NCI-H2081 treated with DMSO at 0.1 percent for 48 hours (cell line): ENCODE measurements at places on chromosomes 13 and 19.

GRCh38 chr13:35347679-35348205 lies 128.7 kb downstream of the MAB21L1 start:
- no peak for DNase-seq

DNA sequence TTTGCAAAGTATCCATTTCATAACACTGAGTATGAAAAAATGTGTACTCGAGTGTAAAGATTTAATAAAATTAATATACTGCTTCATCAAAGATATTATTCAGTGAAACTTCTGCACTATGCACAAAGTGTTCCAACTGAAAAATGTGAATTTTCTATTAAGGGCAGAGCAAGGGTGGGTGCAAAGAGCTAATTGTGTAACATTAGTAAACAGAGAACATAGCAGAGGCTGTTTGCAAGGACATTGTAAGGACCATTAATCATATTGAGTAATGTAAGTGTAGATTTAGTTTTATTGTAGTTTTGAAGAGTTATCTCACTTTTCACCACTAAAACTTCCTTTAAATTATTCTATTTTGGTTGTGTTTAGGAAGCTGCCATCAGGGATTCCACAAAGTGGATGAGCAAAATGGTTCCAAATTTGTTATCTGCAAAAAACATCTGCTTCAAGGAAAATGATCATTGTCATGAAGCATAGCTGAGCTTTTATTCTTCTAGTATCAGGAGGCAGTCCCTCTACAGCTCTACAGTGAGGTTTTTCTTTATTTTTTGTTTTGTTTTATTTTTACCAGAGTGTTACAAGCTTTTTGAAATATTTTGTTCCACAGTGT lies 1375.4 kb downstream of the SLITRK1 start:
- no peak for DNase-seq

DNA sequence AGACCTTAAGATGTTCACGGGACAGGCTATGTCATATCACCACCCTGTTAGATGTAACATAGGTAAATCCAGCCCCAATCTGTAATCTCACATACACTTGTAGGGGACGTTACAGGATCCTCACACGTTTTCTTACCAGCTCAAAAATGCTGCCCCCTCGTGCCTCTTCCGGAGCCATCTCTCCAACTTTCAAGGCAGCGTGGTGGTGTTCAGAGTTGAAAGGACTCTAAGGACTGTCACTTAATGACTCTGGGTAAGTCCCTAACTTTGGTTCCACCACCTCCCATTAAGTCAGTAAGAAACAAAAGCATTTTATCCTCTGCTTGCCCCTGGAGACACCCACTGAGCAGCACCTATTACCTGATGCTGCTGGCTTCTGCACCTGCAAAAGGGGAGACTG lies 4.4 kb downstream of the MED26 start:
- no peak for DNase-seq

DNA sequence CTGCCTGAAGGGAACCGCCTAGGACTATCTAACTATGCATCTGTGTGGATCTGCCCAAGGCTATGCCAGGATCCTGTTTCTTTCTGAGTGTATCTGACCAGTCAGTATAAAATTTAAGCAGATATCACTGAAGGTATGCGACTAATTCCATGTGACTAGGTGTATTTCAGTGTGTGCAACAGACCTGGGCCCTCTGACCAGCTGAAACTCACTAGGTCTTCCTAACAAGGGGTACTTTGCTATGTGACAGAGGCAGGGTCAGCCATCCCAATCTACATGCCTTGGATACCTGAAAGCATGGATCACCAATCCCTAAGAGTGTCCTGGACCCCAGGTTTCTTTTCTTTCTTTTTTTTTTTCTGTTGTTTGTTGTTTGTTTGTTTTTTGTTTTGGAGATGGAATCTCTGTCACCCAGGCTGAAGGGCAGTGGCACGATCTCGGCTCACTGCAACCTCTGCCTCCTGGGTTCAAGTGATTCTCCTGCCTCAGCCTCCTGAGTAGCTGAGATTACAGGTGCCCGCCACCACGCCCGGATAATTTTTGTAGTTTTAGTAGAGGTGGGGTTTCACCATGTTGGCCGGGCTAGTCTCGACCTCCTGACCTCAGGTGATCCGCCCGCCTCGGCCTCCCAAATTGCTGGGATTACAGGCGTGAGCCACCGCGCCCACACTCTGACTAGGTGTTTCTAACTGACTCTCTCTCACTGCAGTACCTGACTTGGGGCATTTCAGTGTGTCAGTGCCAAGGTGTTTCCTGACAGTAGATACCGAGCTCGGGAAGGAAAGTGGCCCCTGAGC lies 43.5 kb downstream of the FCGBP start:
- no peak for DNase-seq

GRCh38 chr13:90565985-90566713 lies 781.3 kb upstream of the MIR17HG start:
- no peak for DNase-seq
